ENCODE measurements at places on chromosomes 5 and 9.

DNA sequence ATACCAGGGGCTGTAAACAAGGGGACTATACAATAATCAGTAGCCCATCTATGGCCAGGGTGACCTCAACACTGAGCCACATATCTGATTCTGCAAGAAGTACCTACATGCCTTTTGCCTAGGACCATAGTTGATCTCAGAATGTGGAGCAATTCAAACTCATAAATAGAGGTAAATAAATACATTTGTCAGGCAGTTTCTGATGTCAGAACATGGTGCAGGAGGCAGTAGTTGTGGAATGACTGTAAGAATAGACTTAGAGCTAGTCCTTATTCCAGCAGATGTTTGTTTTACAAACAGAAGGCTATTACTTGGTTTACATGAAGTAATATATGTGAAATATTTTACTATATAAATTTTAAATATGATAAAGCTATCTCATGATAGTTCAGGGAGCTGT, 330.7 kb upstream of the DAB2 start:
- DNase-seq: no peak

DNA sequence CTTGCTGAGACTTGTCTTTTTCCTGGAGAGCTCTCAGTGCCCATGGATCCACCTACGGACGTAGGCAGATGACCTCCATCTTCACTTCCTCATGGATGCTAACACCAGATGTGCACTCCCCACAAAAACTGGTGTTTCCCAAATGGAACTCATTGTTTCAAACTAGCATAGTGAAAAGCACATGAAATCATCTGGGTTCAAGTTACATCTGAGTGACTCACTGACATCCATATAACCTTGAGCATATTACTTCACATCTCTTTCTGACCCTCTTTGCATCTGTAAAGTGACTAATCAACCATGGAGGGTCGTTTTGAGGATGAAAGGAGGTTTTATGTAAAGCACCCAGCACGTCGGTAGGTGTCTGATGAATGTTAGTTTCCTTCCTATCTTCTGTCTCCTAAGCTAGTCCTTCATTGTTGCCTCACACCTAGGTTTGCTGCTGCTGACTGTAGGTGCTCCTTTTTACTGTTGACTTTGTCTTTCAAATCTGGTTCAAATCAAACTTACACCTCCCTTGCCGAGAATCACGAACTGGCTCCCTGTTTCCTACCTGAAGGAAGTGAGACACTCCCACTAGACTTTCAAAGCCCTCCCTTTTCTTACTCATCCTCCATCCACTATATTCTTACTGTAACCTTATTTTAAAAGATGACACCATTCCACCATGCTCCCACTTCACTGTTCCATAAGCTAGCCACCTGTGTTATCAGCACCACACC, 10.3 kb downstream of the OCLN start:
- DNase-seq: no peak

GRCh38 chr9:105690742-105691141, 3.6 kb upstream of the TMEM38B start:
- DNase-seq: no peak

GRCh38 chr9:37454238-37454637, 11.0 kb downstream of the ZBTB5 start:
- no peak for DNase-seq

- no peak for DNase-seq
Observed at GRCh38 chr5:103013933-103014552, 105.9 kb downstream of the GIN1 start.

GRCh38 chr5:158824241-158824882, 275.4 kb downstream of the EBF1 start:
- DNase-seq: no peak

GRCh38 chr9:37283730-37284325, 138.7 kb upstream of the GRHPR start:
- DNase-seq: no peak

DNA sequence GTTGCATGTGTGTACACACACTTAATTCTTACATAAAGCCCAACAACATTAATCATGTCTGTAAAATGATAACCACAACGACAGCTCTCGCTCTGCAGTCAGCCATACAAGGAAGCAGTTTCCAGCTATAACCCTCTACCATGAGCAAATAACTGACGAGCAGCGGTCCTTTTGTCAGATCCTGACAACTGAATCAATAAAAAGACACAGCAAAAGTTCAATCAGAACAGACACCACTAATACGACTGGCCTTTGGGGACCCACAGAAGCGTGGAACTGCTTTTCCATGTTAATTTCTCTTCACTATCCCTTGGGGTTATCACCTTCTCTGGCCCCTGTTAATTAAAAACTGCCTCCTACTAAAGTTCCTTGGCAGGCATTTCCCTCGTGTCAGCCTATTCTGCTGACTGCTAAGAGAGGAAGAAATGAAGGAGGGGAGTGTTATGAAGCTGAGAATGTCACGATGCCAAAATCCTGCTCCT, 722.8 kb upstream of the GRAMD2B start:
- DNase-seq: no peak

- DNase-seq: no peak
Observed at GRCh38 chr5:68644971-68645370, 429.4 kb downstream of the PIK3R1 start.

DNA sequence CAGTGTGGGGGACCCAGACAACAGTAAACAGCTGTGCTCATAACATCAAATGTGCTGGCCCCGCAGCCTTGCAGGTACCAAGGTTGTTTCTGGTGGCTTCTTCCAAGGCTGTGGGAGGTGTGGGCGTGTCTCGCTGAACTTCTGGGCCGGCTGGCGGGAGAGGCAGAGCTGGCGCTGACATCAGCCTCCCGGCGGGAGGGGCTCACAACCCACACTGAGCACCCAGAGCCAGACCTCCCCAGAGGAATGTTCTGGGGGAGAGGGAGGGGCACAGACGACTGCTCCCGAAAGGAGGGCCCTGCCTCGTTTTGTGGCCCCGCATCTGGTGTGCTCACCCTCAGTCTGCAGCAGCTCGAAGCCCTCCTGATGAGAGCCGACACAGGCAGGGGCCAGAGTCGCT, 6.9 kb upstream of the SLC12A7 start:
- DNase-seq: peak; percentile 47

- DNase-seq: no peak
Observed at GRCh38 chr9:2018764-2019558, 3.8 kb downstream of the SMARCA2 start.

DNA sequence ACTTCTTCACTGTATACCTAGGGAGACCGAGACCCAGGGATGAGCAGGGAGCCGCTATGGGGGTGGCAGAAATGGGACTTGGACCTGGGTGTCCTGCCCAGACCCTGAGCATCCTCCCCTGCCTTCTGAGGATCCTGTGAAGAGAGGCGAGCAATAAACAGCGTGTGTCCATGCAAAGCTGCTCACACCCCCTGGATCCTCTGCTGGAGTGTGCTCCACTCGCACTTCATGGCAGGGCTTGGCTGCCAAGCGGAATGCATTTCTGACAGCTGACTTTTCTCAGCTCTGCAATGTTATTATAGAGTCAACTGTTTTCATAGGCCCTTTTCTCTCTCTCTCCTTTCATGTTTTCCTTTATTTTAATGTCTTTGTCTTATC, 31.0 kb upstream of the ALDH1B1 start:
- no peak for DNase-seq

DNA sequence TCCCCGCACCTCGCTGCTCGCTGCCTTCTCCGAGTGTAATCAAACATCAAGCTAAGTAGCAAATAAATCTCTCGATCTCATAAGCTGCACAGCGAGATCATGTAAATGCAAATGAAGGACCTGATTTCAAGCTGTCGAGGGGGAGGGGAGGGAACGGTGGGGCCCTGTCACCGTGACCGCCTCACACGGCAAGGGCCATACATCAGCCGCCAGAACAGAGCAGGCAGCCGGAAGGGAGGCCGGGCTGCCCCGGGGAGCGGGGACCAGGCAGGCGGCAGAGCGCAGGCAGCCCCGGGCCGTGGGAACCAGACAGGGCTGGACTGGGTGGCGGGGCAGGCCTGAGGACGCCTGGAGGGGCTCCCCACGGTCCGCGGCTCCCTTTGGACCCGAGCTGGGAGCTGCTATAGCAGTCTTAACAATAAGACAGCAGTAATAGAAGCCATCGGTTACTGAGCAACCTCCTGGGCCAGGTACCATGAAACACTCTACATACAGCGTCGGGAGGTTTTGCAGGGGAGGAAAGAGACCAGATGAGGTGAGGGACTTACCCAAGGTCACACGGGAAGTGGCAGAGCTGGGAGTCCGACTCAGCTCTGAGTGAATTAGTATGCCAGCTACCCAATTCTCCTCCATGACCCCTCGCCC, 76.8 kb downstream of the CFAP77 start:
- no peak for DNase-seq

- DNase-seq: no peak
Observed at GRCh38 chr5:54616518-54617220, 99.1 kb downstream of the SNX18 start.

DNA sequence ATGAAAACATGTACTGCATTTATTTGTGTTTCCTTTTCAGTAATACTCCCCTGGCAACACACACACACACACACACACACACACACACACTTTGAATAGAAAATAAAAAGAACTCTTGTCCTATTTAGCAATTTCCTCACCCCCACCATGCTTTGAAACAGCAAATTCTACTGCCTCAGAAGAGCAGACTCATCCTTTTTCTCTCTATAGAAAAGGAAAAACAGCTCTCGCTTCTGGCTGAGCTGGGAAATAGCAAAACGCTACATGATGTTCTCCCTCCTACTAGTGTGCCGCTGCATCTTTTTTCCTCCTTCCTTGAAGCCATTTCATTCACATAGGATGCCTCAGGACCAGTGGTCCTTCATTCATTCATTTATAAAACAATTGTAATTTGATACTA, 453.6 kb downstream of the CSNK1G3 start:
- DNase-seq: no peak

DNA sequence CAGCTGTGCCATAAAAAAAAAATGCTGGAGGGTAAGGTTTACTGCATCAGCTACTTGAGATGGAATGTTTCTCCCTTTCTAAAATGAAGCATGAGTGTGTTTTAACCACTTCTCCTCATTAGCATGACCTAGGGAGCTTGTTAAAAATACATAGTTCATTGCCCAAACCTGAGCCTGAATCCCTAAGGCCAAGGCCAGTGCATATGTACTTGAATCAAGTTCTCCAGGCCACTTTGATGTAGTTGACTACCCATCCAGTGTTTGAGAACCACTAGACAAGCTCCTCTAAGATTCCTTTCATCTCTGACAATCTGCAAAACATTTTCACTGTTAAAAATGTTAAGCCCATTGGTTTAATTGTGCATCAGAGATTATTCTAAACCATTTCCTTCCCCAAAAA, 6.7 kb downstream of the TIMD4 start:
- no peak for DNase-seq

- DNase-seq: no peak
Observed at GRCh38 chr9:97873425-97873824, 20.4 kb downstream of the FOXE1 start.

- DNase-seq: no peak
Observed at GRCh38 chr5:149007174-149007573, 55.7 kb downstream of the SH3TC2 start.

DNA sequence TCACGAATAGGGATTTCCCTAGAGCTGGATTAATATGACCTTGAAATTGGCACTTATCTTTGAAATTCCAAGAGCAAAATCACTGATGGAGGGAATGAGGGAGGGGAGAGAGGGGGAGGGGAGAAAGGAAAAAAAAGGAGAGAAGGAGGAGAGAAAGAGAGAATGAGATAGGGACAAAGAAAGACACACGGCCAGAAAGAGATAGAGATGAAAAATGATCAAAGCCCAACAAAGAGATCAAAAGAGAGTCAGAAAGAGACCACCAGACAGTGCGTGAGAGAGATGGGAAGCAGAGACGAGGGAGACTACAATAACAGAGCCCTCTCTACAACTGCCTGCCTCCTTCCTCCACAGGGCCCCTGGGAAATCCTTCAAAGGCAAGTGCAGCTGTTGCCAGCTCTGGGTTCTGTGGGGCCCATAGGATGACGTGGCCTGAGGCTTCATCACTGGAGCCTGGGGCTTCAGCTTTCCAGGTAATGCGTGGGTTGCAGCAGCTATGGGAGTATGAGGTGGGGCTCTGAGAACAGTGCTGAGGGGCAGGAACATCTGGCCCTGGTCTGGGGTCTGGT, 58.3 kb upstream of the SHB start:
- peak; percentile 25 for DNase-seq

GRCh38 chr9:128903871-128904620, 16.7 kb upstream of the PHYHD1 start:
- DNase-seq: no peak

DNA sequence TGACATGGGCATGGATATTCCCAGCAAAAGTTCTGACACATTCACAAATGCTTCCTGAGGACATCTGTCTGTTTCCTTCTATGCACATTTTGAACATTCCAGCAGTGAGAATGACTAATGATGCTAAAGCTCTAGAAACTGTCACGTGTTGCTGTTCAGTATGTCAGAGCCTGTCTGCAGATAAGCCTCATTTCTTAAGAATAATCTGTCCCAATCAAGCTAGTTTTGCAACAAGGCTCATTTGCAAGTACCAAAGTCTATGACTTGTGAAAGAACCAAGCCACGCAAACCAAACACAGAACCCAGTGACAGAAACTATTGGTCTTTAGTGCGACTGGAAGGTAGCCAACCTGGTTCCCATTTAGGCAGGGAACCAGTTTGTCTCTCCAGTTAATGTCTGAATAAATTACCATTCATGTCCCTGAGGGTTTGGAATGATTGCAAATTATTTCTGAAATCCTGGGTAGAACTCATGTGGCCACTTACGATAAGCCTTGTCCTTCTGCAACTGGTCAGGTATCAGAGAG, 178.5 kb downstream of the C9orf152 start:
- DNase-seq: no peak

DNA sequence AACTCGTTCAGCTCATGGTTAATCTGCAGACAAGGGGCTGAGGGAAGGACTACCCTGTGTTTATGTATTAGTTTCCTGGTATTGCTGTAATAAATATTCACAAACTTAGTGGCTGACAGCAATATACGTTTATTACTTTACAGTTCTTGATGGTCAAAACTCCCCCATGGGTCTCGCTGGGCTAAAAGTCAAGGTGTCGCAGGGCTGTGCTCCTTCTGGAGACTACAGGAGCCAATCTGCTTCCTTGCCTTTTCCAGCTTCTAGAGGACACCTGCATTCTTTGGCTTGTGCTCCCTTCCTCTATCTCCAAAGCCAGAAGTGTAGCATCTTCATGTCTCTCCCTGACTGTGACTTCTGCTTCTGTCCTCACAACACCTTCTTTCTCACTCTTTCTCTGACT, 653.8 kb upstream of the RIOK2 start:
- DNase-seq: no peak

- DNase-seq: no peak
Observed at GRCh38 chr5:106392766-106393165, 1278.0 kb downstream of the EFNA5 start.

- no peak for DNase-seq
Observed at GRCh38 chr9:97518166-97518908, 16.9 kb downstream of the TMOD1 start.

- DNase-seq: no peak
Observed at GRCh38 chr9:105295986-105296385, 51.5 kb downstream of the SLC44A1 start.

DNA sequence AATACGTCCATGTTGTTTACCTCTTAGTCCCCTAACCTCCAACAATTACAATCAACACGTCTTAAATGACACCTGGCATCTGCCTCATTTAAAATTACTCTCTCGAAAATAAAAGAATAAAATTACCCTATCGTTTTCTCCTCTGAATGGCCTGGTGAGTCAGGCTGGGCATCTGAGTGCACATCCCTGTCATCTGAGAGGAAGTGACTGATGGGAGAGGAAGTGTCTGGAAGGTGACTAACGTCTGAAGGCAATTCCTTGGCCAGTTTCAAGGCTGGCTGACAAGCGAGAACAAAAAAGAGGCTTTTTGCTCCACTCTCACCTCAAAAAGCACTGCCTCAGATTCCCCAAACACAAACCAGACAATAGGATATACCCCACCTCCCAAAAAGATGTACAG, 57.7 kb downstream of the MAPKAP1 start:
- DNase-seq: peak; percentile 7

Measured in NCI-H2107 (cell line).